Activated T-helper 1 cell treated with anti-CD3 and anti-CD28 coated beads, Interleukin-2, amount 50 U/mL, for 16 hours (primary cell): ENCODE measurements at places on chromosomes 5 and 9.

GRCh38 chr9:121292051-121292450 is 24.1 kb downstream of the GSN start:
- DNase-seq = no peak

- no peak for DNase-seq
These were observed 714 bp upstream of the ZNF608 start for GRCh38 chr5:124746916-124747790.

DNA sequence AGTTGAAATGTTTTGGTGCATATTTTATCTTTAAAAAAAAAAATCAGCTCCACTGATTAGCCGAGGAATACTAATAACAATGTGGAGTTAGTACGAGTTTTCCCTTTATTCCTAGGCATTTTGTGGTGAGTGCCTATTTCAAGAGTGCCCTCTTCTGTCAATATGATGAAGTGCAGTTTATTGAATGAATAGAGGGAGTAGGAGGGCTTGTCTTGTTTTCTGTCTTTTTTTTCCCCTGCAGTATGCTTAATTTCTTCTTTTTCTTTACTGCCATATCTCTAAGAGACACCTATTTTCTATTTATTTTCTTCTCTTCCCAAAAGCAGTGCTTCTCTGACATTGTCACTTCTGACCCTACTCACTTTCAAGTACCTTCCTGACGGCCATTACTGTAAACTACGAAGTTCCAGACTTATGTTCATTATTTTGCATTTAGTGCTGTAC is 169.6 kb upstream of the PITX1 start:
- DNase-seq = no peak

DNA sequence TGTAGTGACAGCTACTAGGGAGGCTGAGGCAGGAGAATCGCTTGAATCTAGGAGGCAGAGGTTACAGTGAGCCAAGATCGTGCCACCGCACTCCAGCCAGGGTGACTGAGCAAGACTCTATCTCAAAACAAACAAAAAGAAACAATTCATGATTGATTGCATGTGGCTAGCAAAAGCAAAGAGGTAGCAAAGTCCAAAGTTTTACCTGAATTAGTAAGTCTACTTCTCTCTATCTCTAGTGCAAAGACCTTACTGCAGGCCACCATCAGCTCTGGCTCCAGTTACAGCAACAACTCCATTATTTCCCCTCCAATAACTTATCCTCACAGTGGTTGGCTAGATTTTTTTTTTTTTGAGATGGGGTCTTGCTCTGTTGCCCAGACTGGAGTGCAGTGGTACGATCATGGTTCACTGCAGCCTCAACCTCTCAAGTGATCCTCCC is 6.2 kb upstream of the SAR1B start:
- no peak for DNase-seq

- DNase-seq = no peak
These were observed 13.1 kb upstream of the IFNA14 start for GRCh38 chr9:21252721-21253547.

DNA sequence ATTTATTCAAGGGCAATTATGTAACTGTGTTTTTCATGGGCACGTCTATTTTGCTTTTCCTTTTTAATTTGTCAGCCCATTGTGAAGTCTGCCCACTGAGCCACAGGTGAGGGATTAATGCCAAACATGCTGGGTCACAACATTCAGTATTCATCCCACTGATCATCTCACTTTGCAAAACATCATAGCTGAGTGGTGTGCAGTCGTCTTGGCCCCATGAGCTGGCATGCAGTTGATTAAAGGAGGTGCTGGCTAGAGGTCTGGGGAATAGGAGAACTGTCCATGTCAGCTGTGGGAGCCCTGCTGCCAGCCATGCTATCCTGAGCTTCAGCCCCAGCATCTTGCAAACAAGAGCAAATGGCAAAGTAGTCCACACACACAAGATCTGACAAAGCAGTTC is 11.7 kb upstream of the ESM1 start:
- no peak for DNase-seq

DNA sequence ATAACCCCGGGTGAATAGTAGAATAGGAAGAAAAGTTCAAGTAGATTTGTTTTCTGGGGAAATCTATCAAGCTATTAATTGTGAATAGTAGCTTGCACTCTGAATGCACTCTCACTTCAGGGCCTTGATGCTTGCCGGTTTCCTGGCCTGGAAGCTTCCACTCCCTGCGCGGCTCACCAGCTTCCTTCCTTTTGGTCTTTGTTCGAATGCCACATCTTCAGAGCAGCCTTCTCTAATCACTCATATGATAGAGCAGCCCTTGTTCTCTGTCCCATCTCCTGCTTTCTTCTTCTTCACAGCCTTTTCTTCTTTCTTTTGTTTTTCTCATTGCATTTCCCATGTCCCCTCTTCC is 146.7 kb downstream of the MAST4 start:
- no peak for DNase-seq

- DNase-seq = no peak
These were observed 18.5 kb upstream of the TCERG1 start for GRCh38 chr5:146428658-146429057.

- no peak for DNase-seq
These were observed 182.0 kb upstream of the MOCS2 start for GRCh38 chr5:53291528-53291927.

DNA sequence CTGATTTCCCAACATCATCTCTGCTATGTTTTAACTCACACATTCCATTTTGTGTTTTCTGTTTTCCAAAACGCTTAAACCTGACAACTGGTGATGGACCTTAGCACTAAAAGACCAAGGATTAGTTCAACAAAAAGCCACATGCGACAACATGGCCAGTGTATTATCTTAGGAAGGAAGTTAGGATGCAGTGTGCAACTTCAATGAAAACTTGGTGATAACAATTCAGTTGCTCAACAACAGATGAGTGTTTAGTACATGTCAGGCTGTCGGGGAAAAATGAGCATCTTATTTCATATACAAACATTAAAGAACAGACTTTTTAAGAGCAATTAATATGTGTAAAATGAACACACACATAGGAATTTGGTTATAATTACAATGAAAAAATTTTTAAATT is 780.0 kb downstream of the SEMA5A start:
- DNase-seq = no peak

DNA sequence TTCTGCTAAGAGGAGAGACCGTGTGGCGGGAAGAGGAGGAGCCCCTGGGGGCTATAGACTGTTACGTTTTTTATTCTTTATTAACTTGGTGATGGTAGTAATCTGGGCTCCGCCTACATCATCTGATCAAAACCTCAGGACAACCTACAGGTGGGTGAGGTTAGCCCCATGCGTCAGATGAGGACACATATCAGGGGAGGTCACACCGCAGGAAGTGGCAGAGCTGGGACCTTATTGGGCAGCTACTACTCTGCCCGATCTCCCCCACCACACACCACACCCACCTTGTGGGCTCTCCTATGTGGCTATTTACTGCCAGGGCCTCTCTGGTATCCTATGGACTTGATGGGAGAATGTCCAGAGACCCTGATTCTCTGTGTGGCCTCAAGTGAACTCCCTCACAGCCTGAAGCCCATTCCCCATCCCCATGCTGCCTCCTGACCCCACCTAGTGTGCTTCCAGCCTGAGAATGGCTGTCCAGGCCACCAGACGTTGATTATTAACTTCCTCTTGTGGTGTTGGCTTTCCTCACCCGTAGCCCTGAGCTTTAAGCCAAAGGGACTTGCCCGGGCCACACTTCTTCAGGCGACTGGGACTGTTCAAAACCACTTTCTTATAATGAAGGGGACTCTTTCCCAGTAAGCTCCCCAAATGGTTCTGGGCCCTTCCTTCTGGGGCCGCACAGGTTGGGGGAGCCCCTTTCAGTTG is 8.2 kb downstream of the UNC5A start:
- DNase-seq = no peak

DNA sequence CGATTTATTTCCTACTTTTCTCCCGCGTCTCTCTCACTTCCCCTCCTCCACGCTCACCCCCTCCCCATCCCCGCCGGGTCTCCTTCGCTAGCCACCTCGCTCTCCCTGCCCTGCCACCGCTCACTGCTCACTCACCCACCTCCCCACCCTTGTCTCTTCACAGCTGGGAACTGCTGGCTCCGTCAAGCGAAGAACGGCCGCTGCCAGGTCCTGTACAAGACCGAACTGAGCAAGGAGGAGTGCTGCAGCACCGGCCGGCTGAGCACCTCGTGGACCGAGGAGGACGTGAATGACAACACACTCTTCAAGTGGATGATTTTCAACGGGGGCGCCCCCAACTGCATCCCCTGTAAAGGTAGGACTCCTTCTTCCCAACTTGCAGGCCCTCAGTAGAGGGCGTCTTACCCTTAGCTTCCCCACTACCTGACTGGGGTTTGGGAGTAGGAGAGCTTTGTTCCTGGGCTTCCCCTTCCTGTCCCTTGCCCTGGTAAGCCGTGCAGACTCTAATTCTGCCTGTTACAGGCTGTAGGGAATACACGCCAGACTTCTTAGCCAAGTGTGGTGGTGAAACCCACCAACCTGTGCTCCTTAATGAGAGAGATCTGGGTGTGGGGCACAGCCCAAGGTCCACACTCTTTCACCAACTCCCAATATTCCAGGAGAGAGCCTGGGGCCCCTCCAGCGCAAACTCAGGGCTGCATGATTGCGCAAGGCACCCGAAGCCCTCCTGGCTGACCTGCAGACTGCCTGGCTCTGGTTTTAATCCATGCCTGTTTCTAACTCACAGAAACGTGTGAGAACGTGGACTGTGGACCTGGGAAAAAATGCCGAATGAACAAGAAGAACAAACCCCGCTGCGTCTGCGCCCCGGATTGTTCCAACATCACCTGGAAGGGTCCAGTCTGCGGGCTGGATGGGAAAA is 2.5 kb downstream of the FST start:
- DNase-seq = no peak

- DNase-seq = no peak
These were observed 318.0 kb downstream of the PSAT1 start for GRCh38 chr9:78614892-78615291.

GRCh38 chr5:61347080-61347479 is 15.0 kb downstream of the ZSWIM6 start:
- no peak for DNase-seq

DNA sequence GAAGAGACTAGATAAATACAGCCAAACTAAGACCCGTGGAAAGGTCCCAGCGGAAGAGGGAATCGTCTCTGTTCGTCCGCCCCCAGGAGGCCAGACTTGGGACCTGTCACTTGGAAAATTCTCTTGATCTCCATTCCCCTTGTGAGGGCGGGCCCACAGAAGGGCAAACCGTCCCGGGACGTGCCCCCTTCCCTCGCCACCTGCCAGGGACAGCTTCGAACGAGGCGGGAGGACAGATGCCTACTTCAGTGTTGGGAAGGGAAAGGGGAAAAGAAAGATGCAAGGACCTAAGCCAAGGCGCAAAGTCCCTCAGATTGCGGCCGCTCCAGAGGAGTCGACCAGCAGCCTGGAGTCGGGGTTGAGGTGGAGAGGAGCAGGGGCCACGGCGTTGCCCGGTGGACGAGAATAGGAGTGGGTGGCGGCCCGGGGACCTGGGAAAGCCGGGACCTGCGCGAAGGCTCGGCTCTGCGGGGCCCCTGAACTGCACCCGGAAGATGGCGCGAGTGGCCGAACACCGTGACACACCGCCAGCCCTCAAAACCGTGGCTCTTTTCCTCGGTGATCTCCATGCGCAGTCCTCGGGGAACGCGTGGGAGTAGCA is 4.4 kb upstream of the EBF1 start:
- DNase-seq = no peak

GRCh38 chr5:68689010-68689409 is 404.8 kb upstream of the SLC30A5 start:
- no peak for DNase-seq

DNA sequence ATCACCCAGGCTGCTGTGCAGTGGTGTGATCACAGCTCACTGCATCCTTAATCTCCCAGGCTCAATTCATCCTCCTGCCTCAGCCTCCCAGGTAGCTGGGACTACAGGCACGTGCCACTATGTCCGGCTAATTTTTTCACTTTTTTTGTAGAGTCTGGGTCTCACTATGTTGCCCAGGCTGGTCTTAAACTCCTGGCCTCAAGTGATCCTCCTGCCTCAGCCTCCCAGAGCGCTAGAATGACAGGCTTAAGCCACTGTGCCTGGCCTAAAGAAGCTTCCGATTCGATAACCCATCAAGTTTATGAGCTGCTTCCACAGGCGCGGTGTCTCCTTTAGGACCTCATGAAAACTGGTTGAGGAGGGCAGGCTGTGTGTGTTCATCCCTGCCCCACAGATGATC is 16.2 kb downstream of the COL27A1 start:
- no peak for DNase-seq

- DNase-seq = no peak
These were observed 132.5 kb upstream of the FBXL7 start for GRCh38 chr5:15367489-15367888.

- DNase-seq = no peak
These were observed 2.7 kb downstream of the GRM6 start for GRCh38 chr5:178992291-178992895.

- no peak for DNase-seq
These were observed 64.6 kb downstream of the ENC1 start for GRCh38 chr5:74575741-74576538.

DNA sequence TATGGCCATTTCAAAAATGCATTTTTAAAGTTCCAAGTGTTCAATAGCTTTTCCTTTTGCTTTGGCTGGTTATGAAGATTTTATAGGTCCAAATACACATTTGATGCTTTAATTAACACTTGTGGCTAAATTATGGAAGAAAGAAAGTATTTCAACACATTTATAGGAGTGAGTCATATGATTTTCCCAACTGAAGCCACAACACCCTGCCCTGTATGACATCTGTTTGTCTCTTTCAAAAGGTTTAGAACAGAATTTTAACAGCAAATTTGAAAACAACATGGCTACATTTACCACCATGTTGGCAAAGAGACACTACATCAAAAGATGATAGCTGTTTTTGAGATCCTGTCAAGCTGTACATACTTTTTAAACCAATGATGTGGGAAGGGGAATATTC is 99.4 kb downstream of the TMEM174 start:
- DNase-seq = no peak

DNA sequence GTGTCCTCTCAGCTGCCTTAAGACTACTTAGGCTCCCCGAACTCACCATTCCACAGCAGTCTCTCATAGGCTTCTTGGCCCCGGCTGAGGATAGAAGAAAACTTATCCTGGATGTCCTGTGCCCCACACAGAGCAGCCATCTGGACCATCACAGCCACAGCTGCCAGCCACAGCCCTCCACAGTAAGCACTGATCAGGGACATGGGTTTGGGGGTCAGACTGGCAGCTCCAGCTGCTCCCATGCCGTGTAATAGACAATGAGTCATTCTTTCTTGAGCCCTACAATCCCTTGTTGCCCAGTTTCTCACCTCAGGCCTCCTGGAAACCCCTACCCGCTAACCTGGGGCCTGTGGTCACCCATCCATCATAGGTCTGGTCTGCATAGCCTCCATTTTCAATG is 5.7 kb downstream of the CREB3 start:
- no peak for DNase-seq

- DNase-seq = no peak
These were observed 426.4 kb upstream of the MPDZ start for GRCh38 chr9:13705918-13706317.

- no peak for DNase-seq
These were observed 176.0 kb upstream of the ZNF608 start for GRCh38 chr5:124922255-124922975.

DNA sequence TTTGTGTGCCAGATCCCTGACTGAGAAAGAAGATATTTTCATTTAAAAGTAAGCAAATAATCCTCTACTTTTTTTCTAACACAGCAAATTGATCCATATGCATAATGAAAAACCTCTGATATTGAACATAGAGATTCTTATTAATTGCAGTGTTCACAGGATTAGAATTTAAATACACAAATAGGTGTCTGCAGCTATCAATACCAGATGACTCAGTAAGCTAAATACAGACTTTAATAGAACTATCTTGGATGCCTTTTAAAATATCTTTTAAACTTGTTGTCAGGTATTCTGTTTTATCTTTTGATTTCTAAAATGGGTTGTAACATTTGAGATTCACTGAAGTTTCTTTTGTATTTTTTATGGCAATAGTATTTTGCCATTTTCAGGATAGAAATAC is 43.1 kb downstream of the NIPBL start:
- DNase-seq = no peak
